ENCODE measurements at places on chromosomes 1 and 21.

DNA sequence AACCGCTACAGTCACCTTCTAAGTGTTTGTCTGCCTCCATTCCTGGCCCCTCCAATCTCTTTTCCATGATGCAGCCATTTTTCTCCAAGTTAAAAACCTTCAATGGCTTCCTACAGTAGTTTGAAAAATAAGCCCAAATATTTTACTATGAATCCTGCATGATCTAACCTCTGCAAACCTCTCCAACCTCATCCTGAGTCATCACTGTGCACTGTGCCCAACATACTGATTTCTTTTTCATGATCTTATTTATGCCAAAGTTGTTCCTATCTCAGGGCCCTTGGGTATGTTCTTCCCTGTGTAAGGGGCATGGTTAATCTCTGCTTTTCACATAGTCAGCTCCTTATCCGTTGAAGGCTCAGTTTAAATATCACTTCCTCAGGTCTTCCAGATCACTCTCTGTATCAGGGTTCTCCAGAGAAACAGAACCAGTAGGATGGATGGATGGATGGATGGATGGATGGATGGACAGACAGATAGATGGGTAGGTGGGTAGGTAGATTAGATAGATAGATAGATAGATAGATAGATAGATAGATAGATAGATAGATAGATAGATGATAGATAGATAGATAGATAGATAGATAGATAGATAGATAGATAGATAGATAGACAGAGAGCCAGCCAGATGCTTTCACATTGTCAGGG is 18.1 kb upstream of the PTPN14 start:
- DNase-seq: no peak

GRCh38 chr1:200405264-200405663 is 4.6 kb downstream of the ZNF281 start:
- no peak for DNase-seq

DNA sequence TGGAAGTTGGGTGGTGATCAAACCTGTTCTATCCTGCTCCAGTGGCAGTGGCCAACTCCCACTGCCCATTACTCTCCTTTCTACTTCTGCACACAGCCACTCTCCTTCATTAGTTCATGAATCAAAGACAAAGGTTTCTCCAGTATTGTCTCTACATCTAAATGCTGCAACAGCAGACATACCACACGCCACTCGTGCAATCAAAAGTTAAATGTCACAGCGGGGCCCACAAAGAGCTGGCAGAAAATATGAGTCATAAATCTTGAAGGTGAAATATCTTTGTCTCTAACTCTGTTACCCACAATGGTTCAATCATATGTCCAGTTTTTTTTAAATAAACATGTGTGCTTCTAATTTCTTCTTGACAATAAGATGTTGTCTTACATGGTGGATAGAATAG is 13.3 kb downstream of the APCS start:
- DNase-seq: no peak

DNA sequence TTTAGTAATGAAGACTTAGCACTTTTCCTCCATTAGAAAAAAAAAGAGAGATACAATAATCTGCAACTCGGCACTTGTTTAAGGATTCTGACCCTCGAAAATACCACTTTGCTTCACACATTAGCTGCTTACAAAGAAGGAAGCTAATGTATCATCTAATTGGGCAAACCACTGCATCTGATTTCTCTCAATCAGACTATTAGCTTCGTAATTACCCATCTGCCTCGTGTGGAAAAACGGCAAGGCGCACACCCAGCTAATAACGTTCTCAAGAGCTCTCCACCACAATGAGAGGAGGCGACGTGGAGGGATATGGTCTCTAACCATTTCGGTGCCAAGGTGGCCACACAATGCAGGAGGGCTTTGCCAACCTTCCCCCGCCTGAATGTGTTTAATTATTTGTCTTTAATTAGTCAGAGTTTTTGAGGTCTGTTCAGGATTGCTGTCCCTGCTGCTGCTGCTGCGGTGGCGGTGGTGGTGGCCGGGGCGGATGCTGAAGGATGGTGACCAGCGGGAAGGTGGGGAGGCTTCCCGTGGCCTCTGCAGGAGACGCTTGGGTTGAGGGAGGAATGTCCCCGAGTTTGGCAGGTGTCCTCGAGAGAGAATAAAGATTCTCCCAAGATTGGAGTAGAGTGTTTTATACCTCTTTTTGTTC is 374.5 kb downstream of the RPS6KC1 start:
- DNase-seq: no peak

- no peak for DNase-seq
Observed at GRCh38 chr1:19612530-19612929, 31.6 kb upstream of the NBL1 start.

DNA sequence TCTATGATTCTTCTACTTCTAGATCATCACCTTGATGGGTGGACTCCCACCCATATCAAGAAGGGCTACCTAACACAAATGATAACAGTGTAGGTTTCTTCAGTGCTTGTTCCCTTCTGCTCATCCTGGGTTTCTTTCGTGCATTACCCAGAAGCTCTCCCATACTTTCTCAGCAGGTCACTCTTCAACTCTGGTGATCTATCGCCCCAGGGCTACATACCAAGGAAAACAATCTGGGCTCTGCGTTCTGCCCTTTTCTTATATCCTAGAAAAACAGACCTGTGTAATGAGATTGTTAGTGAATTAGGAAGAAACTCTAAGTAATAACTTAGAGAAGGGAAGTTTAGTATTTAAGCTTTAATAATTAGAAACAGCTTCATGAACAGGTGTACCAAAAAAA is 370.6 kb upstream of the SPAG17 start:
- DNase-seq: no peak

DNA sequence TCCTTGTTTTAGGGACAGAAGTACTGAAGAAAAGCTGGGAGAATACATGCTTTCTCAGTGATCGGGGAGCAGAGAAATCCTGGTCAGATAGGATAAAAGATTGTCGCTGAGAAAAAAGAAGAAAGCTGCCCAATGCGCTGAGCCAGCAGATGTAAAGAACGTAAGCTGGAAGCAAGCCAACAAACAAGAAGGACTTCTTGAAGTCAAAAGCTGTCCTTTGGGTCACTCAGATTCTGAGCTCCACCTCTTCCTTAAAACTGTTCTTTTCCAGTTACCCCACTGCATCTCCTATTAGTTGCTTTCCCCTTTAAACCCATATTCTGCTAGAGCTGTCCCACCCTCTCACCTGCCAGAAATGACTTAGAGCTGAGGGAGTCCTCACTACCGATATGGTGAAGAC is 64.8 kb downstream of the GPR137B start:
- no peak for DNase-seq

DNA sequence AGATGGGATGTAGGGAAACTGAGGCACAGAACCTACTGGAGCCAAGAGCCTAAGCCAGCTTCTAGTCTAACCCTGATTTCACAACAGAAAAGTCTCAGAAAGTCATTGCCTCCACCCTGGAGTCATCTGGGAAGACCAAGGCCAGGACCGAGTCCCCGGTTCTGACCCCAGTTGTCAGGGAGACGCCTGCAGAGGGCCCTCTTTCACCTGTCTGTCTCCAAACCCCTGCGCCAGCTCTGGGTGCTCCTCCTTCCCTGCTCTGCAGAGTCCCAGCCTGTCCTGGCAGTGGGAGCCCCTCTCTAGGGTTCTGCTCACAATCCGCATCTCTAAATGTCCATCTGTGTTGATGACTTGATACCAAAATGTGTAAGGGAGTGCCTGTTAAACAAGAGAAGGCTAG is 149.7 kb downstream of the PGBD5 start:
- DNase-seq: no peak

DNA sequence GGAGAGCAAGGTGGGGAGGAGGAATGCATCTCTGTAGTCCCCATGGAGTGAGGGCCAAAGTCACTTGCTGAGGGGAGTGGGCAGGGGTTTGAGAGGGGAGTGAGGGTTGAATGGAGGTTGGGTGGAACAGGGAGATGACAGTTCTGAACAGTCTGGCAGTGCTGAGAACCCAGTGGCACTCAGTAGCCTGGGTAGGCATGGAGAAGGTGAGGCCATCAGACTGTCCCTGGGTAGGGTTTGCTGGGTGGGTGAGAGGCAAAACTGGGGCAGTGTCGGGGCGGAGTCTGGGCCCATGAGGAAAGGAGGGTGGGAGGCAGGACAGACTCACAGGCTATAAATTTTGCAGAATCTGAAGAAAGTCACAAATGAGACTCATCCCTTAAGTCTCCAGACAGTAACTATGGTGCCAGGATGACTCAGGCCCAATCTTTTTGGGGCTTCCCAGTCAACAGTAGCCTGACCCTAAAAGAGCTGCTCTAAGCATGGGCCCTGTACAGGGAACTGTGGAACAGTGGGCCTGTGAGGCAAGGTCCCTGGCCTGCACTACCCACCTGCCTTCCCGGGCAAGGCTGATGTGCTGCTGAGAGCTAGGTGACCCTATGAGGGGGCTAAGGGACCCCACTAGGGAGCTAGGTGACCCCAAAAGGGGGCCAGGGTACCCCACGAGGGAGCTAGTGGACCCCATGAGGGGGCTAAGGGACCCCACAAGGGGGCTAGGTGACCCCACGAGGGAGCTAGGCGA is 51.0 kb upstream of the DMRTB1 start:
- DNase-seq: no peak

DNA sequence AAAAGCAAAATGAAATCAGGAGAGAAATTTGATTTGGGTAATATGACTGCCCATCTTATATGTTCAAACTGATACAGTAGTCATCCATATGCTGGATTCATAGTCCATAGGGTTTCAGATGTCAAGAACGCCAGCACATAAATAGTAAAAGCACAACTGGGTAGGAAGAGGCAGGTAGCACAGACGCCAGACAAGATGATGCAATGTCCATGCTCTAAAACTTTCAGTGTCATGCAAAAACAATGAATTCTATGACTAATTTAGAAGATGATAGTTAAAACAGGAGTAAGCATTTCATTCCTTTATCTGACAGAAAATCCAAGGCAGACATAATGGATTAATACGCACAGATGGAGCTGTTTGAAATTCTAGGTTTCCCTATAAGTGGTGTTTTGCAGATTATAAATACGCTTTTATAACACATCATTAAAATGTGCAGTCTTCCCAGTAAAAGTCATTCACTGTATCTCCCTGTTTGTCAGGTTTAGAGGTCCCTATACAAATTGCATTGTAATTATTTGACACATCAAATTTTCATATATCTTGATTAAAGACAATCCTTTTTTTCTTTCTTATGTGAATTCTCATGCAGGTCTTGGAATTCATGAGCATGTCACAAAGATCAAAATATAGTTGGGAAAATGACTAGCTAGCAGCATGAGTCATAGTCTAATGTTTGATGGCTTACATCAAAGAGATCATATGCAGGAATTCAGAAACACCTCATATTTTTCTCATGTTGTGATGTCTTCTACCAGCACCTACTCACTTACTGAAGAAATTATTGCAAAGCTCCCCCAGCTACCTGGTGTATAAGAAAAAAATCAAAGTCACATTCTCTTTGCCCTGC is 139.9 kb downstream of the DSCAM start:
- no peak for DNase-seq

GRCh38 chr1:206117151-206117948 is at the start of gene AVPR1B:
AVPR1B (minus strand) TSS chr1:206117388; CDS start chr1:206116890, 498 bp downstream.
- DNase-seq: no peak

DNA sequence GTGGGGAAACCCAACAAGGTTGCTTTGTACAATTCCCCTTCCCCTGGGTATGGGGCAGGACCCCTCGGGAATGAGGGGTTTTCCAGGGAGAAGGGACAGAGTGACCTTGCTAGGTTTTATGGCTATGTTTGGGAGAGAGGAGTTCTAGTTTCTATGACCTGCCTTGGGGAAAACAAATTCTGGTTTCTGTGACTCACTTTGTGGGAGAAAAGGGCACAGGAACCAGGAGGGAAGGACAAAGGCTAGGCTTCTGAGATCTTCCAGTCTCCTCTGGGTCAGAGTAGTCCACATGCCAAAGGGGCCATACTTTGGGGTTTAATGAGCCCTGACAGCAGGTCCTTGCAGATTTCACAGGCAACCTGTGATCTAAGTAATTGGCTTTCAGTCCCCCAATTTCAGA is 5.5 kb upstream of the PTGER3 start:
- DNase-seq: no peak

Measured in cerebellar nuclear complex (tissue), 1 donor.